Fibroblast of upper back skin (primary cell): ENCODE measurements at places on chromosomes 16 and 17.

DNA sequence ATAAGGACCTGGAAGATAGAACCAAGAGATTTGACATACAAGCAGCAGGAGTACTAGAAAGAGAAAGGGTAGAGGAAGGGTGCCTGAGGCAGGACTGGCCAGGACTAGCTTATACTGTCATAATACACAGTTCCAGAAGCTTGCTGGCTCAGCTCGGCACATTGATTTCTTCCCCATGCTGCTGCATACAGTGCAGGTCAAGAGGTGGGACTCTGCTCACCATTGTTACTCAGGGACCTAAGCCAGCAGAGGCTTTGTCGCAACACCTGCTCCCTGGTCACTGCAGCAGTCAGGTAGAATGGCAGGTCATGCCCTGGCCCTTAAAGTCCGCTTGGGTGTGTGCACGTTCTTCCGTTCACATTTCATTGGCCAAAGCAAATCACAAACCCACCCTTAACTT, 32.8 kb downstream of the LDHD start:
- no peak for DNase-seq

DNA sequence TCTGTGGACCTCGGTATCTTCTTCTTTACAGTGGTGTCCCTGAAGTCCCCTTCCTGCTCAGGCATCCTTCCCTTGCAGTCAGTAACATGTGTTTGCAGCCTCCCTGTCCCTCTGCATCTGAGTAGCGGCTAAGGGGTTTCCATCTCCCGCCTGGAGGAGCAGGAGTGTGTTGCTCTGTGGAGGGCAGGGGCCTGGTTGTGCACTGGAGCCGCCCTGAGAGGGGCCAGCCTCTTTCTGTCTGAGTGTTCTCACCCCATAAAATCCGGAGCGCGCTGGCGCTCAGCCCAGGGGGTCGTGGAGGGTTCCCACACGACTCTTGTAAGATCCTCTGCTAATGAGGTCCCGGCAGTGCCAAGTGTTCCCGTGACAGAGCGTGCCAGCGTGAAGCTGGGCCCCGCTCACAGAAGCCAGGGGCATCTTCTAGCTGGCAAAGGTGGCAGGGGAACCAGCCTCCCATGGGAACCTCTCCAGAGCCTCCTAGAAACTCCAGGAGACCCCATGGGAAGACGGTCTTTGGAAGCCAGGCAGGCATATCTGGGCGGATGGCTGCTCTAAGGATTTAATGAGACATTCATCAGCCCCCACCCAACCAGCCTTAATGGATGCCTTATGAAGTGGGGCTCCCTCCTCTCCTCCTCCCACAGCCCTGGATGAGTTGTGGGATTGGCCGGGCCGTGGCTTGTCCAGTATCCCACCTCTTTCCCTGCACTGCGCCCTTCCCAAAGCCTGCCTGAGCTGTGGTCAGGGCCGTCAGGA, 91.4 kb upstream of the GSE1 start:
- no peak for DNase-seq

DNA sequence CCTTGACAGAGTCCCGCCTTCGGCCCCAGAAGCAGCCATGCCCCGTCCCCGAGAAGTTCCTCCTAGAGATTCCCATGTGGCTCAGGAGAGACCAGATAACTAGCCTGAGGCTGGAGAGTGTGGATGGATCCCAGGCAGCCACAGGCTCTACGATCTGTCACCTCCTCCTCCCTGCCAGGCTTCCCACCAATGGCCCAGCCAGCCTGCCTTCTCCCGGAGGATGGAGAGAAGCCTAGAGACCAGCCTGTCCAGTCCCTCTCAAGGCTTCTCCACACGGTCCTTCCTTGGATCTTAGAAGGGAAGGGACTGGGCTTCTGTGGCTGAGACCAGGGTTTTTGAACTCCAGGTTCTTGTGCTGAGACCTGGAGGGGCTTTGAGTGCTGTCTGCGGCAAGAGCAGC, 1.6 kb upstream of the SMTNL2 start:
- DNase-seq = no peak

DNA sequence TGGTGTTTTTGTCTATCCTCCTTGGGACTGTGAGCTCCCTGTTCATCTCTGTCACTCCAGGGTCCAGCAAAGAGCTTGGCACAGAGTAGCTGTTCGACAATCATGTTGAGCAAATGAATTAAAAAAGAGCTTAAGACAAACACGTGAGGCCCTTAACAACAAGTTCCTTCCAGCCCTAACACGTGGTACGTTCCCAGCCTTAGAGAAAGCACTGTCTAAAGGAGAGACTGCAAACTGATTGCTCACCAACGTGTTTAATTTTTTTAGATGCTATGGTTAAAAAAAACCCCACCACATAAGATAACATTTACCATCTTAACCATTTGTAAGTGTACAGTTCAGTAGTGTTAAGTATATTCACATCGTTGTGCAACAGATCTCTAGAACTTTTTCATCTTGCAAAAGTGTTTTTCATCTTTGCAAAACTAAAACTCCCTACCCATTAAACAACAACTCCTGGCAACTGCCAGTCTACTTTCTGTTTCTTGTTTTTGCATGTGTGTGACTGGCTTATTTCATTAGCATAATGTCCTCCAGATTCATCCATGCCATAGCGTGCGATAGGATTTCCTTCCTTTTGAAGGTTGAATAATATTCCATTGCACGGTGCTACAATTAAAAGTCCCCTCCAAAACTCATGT, 28.2 kb downstream of the LAT start:
- DNase-seq = no peak

DNA sequence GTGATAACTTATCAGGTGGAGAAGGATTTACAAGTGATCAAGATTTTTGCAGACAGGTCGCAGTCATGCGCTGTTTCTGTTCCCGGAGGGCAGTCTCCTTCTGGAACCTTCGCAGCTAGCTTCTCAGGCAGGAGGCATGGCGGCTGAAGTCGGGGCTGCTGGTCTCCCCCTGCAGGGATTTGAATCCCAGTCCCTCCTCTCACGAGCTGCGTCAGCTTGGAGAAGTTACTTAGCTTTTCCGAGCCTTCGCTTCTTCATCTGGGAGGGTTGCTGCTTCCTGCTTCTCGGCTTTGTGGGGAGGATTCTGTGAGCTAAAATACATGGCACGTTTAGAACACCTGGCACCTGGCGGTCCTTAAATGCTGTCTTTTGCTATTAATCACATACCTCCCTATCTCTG, 287.8 kb upstream of the FOXF1 start:
- peak; percentile 75 for DNase-seq

GRCh38 chr16:27356794-27357193, 43.0 kb downstream of the IL4R start:
- DNase-seq = no peak

DNA sequence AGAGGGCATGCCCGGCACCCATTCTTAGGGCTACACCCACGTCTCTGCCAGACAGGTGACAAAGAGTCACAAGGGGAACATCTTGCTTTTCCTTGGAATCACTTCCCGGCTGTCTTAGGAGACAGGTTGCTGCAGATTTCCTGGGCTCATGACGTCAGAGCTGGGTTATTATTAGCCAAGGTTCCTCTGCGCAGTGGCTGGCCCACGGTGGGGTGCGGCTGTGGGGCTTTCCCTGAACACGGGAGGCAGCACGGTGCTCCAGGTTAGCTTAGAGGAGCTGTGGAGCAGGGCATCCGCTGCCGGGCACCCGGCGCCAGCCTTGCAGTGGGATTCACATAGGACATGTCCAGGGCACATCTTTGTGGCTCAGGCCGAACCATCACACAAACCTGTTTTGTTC, 118.0 kb upstream of the PLCG2 start:
- DNase-seq = no peak

GRCh38 chr16:49280105-49280741, 1.4 kb downstream of the CBLN1 start:
- no peak for DNase-seq

DNA sequence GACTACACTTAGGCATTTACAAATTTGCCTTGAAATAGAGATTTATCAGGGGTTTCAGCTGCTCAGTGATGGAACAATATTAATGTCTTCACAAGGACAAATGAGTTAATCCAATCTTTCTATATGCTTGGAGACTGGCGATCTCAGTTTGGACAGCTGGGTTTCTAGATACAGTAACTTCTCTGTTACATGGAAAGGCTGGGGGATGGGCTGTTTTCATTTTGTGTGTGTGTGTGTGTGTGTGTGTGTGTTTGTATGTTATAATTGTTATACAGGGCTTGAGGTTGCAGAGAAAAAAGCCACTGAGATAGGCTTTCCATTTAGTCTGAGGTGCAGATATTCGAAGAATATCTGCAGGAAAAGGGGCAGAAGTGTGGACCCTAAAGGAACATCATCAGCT, 359.3 kb upstream of the SALL1 start:
- no peak for DNase-seq

DNA sequence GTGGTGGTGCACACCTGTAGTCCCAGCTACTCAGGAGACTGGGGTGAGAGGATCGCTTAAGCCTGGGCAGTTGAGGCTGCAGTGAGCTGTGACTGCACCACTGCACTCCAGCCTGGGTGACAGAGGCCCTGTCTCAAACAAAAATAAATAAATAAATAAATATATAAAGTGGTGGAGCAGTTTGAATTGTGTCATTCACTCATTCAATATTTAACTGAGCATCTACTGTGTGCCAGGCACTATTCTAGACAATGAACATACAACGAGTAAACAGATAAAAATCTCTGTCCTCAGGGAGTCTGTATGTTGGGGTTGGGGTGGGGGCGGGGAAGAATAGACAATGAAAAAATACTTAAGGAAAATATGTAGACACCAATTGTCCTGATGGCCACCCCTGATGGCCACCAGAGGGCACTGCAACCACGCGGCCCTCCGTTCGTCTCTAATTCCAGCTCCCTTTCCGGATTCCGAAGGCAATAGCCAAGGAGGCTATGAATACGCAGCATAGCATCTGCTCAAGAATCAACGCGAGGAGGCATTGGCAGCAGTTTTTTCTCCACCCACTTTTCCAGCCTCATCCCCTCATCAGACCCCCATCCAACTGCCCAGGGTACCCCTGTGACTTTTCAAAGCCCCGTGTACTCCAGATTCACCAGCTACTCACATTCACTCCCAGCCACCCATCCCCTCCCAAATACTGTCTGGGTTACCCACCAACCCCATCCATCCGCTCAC, 21.4 kb downstream of the QPRT start:
- peak; percentile 85 for DNase-seq

GRCh38 chr17:2419486-2419885, 18.6 kb upstream of the MNT start:
- DNase-seq = no peak

- DNase-seq = no peak
These were observed 1631.0 kb downstream of the CDH8 start for GRCh38 chr16:60405286-60405685.

- no peak for DNase-seq
These were observed 9.2 kb upstream of the ACSF3 start for GRCh38 chr16:89084411-89084810.

DNA sequence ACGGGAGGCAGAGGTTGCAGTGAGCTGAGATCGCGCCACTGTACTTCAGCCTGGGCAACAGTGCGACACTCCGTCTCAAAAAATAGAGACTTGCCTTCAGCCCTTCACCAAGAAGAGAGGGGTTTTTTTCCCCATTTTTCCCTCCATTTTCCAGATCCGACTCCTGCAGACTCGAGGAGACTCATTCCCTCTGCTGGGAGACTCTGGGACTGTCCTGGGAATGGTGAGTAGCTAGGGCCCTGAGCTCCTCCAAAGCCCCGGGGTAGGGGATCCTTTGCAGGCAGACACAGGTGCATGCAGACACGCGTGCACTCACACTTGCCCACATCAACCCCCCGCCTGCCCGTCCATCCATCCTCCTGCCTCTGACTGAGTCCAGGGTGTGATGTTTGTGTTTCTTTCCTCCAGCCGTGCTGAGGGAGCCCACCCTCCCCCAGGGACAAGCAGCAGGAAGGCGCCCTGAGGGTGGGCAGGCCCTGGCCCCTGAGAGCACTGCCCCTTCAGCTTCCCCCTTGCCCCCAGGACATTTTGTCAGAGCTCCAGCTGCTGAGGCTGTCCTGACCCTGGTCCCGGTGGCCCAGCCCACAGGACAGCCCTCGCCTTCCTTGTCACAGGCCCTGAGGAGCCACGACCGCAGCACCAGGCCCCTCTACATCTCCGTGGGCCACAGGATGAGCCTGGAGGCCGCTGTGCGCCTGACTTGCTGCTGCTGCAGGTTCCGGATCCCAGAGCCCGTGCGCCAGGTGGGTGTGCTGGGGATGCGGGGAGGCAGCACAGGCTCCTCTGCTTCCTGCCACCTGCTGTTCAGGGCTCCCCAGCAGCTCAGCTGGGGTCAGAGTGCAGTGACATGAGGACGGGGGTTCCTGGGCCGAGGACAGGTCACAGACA, 10.2 kb downstream of the ENDOV start:
- no peak for DNase-seq

DNA sequence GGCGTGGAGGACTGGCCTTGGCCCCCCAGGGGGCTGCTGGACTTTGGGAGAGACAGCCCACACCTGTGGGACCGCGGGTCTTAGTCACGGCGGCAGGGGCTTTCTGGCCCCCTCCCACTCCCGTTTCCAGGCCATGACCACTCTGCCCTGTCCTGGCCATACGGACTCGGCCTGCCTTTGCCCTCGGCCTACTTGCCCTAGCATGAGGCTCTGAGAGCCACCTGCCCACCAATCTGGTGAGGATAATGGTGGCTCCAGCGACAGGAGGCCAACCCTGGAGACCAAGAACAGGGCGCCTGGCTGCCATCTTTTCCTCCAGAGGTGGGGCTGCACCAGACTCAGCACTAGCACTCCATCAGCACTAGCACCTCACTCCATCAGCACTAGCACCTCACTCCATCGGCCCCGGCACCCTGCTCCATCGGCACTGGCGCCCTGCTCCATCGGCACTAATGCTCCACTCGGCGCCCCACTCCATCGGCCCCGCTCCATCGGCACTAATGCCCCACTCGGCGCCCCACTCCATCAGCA, 7.0 kb downstream of the ZNF213 start:
- DNase-seq = no peak

DNA sequence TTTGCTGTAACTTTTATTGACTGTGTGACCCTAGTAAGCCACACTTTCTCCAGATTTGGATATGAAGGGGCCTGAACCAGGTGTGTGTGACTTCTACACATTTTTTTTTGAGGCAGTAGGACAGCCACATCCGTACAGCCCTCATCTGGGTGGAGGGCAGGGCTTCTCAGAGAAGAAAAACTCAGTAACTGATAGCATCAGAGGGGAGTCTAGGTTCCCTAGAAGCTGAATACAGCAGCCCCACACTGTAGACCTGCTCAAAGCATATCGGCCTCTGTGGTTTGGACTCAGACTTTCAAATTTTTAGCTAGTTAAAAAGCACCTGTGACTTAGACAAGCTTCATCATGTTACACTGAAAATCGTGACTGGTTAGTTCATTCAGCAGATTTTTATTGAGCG, 10.8 kb downstream of the PRSS54 start:
- no peak for DNase-seq

DNA sequence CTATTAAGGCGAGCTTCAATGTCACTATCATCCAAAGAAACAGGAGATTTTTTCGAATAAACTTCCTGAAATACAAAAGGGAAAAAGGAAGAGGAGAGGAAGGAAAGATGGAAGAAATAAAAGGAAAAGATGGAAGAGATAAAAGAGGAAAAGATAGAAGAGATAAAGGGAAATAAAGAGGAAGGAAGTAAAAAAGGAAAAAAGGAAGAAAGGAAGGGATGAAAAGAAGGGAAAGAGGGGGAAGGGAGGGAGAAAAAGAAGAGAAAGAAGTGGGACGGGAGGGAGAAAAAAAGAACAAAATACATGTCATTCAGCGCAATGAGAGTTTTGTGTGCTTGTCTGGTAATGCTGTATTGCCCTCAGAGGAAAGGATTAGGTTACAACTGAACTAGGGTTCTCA, 62.2 kb downstream of the CEP112 start:
- no peak for DNase-seq
